ENCODE measurements at places on chromosomes 4 and X. TPM values are rescaled to one million over a fixed set of nuclear protein-coding genes. Genes with fewer than 3 reads are reported as not detected.

Gene TMEM255A
- 0.13 TPM for total RNA-seq

Gene GLRA3
- total RNA-seq: 0.17 TPM

Gene FAM241A
- 0.61 TPM for total RNA-seq

Gene F8
- 5.8 TPM for total RNA-seq

Gene TBX22
- not detected for total RNA-seq

Gene GLOD5
- 0.37 TPM for total RNA-seq

Gene PPARGC1A
- 8.9 TPM for total RNA-seq

Gene KCND1
- 1.7 TPM for total RNA-seq

Data from pancreas (tissue), 10 donors.